GM10248 (cell line): ENCODE measurements at places on chromosomes 16 and 17.

- peak; percentile 86 for DNase-seq
Measured at GRCh38 chr16:85610446-85611193, 2.5 kb upstream of the GSE1 start.

DNA sequence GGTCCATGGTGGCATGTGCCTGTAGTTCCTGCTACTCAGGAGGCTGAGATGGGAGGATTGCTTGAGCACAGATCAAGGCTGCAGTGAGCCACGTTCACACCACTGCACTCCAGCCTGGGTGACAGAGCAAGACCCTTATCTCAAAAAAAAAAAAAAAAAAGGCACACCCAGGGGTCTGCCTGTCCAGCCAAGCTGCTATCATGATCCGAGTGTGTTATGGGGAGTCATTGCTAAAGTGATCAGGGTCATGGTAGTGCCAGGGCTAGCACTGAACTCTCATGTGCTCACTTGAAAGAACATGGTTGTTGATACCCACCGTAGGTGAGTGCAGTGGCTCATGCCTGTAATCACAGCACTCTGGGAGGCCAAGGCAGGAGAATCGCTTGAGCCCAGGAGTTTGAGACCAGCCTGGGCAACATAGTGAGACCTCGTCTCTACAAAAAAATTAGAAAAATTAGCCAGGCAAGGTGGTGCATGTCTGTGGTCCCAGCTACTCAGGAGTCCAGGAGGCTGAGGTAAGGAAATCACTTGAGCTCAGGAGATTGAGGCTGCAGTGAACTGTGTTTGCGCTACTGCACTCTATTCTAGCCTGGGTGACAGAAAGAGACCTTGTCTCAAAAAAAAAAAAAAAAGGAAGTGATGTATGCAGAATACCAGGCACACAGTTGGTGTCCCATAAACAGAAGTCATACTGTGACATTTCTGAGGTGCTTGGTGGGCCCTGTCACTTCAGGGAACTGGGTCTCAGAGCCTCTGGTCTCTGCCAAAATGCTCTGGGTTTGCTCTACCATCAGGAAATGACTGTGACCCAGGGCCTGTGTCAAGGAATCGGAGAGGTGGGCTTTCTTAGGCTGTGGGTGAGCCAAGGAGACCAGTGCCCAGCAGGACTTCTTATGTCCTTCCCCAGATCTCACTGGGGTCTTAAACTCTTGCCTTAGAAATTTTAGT is 2.2 kb downstream of the PRM1 start:
- DNase-seq, result no peak

DNA sequence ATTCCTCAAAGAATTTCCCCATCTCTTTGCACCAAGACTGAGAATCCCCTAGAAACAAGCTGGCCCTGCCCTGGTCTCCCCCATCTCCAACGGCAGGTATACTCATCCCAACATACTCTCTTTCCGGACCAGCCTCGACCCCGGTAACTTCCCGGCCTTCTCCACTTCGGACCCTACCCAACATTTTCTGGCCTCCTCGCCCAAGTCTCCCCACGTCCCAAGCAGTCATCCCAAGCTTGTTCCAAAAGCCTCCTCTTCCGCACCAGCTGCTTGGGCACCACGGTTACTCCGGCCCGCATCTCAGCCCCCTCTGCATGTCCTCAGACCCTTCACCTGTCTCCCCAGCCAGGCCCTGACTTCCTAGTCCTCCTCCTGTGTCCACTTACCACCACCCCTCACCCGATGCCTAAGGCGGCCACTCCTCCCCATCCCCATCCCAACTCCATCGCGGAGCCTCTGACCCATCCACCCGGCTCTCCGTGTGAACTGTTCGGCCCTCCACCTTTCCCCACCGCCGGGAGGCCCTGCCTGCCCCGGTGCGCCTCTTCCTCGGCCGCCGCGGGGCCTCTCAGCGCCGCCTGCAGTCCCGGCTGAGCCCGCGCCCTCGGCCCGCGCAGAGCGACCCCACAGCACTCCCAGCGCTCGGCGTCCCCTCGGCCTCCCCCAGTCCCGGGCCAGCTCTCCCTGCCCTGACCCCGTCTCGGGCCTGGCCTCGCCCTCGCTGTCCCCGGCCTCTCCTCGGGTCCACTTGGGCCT is 994 bp downstream of the PITPNA start:
- peak; percentile 62 for DNase-seq

GRCh38 chr17:39164675-39165143 is 1.3 kb downstream of the ARL5C start:
- DNase-seq, result peak; percentile 97

DNA sequence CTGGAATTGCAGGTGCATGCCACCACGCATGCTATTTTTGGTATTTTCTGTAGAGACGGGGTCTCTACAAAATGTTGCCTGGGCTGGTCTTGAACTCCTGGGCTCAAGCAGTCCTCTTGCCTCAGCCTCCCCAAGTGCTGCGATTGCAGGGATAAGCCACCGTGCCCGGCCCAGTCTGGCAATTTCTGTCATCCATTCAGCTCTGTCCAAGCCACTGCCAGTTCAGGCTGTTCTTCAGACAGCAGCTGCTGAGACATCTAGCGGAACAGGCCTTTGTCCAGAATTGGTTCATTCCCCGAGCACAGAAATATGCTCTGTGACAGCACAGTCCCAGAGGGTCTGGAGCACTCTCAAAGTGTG is 5.4 kb downstream of the SLC47A1 start:
- DNase-seq, result no peak

DNA sequence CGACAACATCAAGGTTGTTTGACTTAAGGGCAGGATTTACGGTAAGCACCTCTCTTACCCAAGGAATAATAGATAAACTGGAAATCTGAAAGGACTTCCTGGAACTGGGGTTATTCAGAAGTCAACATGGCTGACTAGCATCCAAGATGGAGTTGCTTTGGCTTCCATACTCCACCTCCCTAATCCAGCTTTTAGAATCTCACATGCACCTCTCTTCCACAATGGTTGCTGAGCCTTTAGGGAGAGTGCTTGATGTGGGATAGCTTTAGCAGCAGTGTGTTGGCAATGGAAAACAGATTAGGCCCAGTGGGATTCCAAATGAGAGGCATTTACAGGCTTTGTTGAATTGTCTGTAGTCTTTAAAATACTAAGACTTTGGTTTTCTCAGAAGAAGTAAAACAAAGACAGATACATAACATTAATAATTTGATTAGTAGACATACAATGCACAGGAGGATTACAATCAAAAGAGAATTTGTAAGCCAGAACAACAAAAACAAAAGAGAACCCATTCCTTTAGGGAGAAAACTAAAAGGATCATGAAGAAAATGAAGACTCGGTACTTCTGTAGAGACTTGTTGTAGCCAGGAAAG is 222.0 kb downstream of the HS3ST3B1 start:
- DNase-seq, result no peak

- no peak for DNase-seq
Measured at GRCh38 chr16:9123871-9124270, 32.4 kb downstream of the HAPSTR1 start.

GRCh38 chr16:17105239-17105797 is 365.4 kb downstream of the XYLT1 start:
- no peak for DNase-seq

- DNase-seq, result no peak
Measured at GRCh38 chr17:48296453-48296852, 133.6 kb downstream of the SKAP1 start.

DNA sequence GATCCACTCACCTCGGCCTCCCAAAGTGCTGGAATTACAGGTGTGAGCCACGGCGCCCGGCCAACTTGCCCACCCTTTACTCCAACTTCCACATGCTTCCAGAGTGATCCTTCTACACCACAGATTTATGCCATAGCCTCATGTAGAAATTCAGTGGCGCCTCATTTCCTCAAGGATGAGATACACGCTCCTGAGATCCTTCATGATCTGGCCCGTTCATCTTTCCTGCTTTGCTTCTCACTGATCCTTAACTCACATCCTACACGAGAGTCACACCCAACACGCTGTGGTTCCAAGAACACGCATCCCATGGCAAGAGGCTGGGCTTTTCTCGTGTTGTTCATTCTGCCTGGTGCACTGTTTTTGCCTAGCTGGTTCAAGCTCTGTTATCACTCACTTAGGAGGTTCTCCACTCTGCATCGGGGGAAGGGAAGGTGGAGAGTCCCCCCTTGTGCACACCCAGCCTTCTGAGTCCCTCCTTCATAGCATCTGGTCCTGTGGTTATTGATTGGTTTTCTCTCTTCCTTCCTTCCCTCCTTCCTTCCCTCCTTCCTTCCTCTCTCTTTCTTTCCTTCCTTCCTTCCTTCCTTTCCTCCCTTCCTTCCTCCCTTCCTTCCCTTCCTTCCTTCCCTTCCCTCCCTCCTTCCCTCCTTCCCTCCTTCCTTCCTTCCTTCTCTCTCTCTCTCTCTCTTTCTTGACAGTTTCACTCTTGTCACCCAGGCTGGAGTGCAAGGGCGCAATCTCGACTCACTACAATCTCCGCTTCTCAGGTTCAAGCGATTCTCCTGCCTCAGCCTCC is 32.7 kb upstream of the GCSH start:
- no peak for DNase-seq

DNA sequence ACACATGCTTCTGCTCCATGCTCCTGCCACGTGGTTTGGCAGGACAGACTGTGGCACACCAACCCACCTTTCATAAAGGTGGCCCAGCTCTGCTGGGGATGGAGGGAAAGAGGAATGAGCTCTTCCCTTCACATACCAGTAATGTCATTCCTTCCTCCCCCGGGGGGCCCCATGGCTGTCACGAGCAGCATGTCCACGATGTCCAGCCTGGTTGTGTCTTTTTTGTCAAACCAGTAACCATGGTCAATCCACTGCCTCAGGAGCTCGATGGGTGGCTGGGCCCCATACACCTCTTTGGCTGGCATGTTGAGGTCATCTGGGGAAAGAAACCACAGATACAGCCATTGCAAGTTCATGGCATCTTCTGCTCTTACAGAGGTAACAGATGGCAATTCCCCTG is 96.6 kb downstream of the LYRM1 start:
- no peak for DNase-seq

GRCh38 chr17:28370744-28371103 is 617 bp upstream of the VTN start:
- DNase-seq, result no peak

- no peak for DNase-seq
Measured at GRCh38 chr16:29857133-29857760, 5.8 kb downstream of the CDIPT start.

GRCh38 chr17:38425744-38426143 is 2.5 kb upstream of the ARHGAP23 start:
- no peak for DNase-seq

GRCh38 chr16:82108100-82108499 is 61.9 kb downstream of the MPHOSPH6 start:
- DNase-seq, result no peak

GRCh38 chr17:48909783-48910182 is 1.6 kb downstream of the UBE2Z start:
- no peak for DNase-seq

DNA sequence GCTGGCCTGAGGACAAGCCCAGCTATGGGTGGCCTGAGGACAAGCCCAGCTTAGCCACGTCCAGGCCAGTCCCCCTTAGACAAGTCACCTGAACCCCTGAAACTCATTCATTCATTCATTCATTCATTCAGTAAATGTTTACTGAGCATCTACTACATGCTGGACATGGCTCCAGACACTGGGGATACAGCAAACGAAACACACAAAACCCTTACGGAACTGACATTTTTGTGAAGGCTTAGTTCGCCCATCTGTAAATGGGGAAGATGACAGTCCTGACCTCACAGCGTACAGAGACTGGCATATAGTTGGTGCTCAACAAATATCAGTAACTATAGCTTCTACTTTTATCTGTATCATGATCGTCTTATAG is 37.5 kb downstream of the PPL start:
- no peak for DNase-seq

- no peak for DNase-seq
Measured at GRCh38 chr17:56440419-56440818, 153.1 kb upstream of the NOG start.

DNA sequence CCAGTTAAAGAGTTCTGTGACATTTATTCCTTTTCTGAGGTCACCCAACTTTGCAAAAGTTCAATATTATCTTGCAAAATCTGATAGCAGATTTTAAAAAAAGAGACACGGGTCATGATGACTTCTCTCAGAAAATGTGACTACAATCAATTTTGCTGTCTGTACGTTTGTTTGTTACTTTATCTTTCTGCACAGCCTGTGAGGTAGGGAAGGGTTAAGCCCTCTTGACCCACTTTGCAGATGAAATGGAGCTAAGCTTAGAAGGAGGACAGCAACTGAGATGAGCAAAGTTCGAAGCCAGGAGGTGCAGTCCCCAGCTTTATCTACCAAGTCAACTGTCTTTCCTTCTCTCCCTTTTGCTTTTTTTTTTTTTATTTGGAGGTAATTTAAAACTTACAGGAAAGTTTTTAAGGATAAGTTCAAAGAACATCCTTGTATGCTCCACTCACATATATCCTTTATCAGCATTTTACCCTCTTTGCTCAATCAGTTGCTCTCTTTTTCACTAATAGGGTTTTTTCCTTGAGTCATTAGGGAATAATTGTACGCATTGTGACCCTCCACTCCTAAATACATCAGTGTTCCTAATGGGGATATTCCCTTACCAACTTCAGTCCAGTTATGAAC is 86.8 kb downstream of the MSI2 start:
- DNase-seq, result no peak

DNA sequence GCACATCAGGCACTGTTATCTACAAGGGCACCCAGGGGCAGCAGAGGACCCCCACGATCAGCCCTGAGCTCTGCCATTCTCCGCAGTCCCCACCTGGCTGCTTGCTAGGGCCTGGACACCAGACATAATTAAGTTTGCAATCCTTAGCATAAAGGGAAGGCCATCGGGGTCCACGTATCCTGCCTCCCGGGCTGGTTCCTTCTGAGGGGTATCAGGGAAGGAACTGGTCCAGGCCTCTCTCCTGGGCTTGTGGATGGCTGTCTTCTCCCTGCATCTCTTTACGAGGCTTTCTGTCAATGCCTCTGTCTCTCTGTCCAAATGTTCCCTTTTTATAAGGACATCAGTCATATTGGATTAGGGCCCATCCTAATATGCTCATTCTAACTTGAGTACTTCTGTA is 77.8 kb downstream of the CYLD start:
- no peak for DNase-seq

DNA sequence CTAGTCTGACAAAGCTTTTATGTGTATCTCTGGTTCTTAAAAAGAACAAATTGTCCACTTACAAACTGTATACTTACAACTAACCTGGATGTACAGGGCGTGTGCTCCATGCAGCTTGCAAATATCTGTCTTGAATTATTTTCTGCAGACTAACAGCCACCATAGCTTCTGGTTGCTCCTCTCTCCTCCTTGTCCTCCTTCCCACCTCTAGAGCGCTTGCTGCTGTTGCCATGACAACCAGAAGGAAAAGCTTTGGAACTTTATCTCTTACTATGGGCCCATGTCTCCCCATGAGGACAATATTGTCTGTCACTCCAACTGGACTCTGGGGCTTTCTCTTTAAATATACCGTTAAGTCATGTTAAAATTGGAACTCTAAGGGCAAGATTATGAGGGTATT is 71.5 kb upstream of the DHX40 start:
- DNase-seq, result no peak

GRCh38 chr17:7707858-7708750 is 3.1 kb downstream of the EFNB3 start:
- no peak for DNase-seq

DNA sequence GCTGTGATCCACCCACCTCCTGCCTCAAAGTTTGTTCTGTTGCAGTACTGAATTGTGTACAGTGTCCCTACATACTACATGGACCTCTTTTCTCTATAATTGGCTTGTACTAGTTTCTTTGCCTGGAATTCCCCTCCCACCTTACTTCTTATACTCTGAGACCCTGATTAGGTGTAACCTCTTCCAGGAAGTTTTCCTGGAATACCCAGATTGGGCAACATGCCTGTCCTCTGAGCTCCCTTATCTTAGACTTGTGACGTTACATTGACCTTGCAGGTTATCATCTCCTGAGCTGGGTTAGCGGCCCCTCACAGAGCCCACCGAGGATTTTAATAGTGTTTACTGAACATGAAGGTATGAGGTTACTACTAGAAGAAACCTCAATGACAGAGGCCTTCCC is 237.0 kb downstream of the ZNF423 start:
- no peak for DNase-seq
